IMR-90 (cell line): ENCODE measurements at places on chromosomes 13 and 19. TPM values are rescaled to one million over a fixed set of nuclear protein-coding genes. Genes with fewer than 3 reads are reported as not detected.

KRTDAP gene
- total RNA-seq, result not detected in 2 replicates

DNA sequence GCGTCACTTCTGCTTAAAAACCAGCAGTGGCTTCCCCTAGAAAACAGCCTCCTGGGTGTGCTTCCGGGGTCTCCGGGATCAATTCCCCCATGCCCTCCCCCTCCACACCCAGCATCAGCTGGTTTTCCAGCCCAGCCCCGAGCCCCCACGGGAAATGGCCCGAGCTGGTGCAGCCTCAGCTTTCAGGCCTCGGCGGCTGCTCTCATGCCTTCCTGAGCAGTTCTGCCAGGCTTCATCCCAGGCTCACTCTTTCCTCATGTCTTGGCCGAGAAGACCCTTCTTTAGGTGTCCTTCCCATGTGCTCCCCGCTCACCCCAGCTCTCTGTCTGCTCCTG, 103.1 kb upstream of the RNF113B start:
- H3K36me3 ChIP-seq, result no peaks in the 10 kb centered on the region
- H3K4me1 ChIP-seq, result peaks cover 15% of the 10 kb centered on the region
- no peak overlapping the region; the same call in 1 of the 2 replicates for H3K27ac ChIP-seq
- no peaks in the 10 kb centered on the region for H3K27me3 ChIP-seq
- no peak for DNase-seq

DNA sequence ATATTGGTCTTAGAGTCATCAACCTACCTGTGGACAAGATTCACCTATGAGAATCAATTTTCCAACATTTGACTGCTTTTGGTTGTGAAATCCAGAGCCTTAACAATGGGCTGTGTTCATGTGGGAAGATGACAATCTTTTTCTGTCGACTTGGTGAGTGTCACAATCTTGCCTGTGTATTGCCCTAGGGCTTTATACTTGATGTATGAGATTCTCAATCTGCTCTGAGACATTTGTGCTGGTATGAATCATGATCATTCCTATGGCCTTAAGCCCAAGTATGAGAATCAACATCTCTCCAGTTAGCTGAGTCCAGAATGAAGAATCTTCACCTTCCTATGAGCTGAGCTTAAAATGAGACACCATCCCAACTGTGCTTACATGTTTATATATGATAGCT, 68.7 kb downstream of the ZNF726 start:
- H3K4me3 ChIP-seq, result no peak overlapping the region
- no peaks in the 10 kb centered on the region for H3K36me3 ChIP-seq
- no peaks in the 10 kb centered on the region for H3K27me3 ChIP-seq
- no peak overlapping the region for H3K27ac ChIP-seq
- no peaks in the 10 kb centered on the region for H3K4me1 ChIP-seq

GRCh38 chr19:45150751-45151281, 10.0 kb downstream of the NKPD1 start:
- peaks cover 18% of the 10 kb centered on the region for H3K4me1 ChIP-seq
- H3K4me3 ChIP-seq, result no peak overlapping the region
- peaks cover 20% of the 10 kb centered on the region for H3K27me3 ChIP-seq
- H3K36me3 ChIP-seq, result peaks cover 10% of the 10 kb centered on the region; the same call in 1 of the 2 replicates
- no peak overlapping the region for H3K27ac ChIP-seq
- no peak for DNase-seq
